ENCODE measurements at places on chromosomes 12 and 14.

DNA sequence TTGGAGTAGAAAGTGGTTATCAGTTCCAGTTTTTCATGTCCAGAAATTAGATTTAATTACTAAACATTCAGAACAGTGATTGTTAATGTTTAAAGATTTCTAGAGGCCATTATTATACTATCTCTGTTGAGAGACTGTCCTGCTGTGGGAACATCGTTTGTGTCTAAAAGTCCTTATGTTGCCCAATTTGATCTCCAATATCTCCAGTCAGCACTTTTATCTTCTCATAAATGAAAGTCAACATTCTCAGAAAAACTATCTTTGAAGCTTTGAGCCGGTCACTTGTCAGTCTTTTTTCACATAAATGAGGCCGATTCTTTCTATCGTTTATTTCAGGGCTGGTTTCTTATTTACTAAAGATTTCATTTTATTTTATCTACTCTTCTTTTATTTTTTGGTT, 90.8 kb upstream of the NPAS3 start:
- no peak for DNase-seq

GRCh38 chr14:75312341-75312740, 33.7 kb downstream of the FOS start:
- DNase-seq = no peak

GRCh38 chr14:24252289-24253124, 10.1 kb upstream of the TINF2 start:
- no peak for DNase-seq

DNA sequence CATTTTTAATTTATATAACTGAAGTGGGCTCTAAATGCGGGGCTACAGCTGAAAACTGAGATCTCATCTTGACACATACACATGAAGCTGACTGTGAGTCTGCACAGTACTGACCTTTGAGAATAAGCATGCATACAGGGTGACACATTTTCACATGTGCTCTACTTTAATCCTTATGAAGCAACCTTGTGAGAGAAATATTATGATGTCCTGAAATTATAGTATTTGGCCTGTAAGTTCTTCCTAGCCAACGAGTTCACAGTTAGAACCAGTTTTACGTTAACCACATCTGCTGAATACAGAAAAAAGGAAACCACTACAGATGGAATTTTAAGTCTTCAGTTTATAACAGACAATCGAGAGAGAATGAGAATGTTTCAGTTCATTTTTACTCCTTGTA, 70.3 kb downstream of the SPPL3 start:
- no peak for DNase-seq

- no peak for DNase-seq
Measured at GRCh38 chr12:42935090-42935489, 345.5 kb upstream of the PRICKLE1 start.

DNA sequence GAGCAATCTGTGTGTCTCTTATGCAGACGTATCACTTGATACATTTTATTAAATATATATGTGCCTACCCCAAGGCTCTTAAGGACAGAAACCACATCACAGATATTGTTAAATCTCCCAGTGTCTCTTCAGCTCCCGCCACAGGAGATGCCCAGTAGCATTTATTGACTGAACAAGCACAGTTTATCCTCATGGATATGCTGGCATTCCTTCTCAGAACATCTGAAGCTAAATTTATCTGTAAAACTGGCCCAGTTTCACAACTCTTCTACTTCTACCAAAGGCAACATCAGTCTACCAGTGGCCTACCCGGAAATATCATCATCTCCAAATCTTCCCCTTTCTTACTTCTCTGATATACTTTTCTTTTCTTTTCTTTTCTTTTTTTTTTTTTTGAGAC, 10.7 kb downstream of the APOLD1 start:
- DNase-seq = no peak

DNA sequence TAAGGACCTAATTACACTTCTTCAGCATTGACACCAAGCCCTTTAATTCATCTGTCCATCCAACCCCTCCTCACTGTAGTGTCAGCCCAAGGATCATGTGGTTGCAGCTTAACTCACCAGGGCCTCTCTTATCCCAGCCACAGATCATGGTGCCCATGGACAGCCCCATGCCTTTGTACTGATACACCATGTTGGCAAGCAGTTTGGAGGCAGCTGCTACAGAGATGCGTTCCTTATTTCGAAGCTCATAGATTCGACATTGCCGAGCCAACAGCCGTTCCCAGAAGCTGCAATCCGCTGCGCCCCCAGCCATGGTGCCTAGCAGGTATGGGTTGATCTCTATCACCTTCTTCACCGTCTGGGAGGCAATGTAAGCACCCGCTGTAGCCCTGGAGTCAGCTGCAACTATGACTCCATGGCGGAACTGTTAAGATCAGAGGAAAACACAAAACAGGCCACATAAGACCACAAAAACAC, 1.4 kb downstream of the PSMB5 start:
- DNase-seq = no peak

DNA sequence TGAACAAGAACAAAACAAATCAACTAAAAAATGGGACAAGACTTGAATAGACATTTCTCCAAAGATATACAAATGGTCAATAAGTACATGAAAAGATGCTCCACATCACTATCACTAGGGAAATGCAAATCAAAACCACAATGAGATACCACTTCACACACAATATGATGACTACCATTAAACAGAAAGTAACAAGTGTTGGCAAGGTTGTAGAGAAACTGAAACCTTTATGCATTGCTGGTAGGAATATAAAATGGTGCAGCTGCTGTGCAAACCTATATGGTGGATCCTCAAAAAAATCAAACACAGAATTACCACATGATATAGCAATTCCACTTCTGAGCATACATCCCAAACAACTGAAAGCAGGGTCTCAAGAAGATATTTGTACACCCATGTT, 5.2 kb downstream of the SMAGP start:
- DNase-seq = no peak

- DNase-seq = no peak
Measured at GRCh38 chr14:93971635-93972027, 4.7 kb downstream of the ASB2 start.

DNA sequence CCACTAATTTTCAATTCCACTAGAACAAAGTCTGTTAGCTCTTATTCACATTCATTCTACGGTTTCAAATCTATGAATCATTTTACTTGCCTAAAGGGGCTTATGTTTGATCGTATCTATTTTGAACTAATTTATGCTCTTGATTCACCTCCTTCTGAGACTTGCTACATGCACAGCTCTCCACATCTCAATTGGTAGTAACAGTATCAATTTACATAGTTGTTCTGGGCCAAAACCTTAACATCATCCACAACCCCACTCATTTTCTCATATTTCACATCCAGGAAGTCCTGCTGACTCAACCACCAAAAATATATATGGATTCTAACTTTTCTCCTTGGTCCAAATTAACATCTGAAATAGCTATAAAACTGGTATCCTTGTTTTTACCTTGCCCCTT, 208.6 kb downstream of the RASSF9 start:
- DNase-seq = no peak

- no peak for DNase-seq
Measured at GRCh38 chr14:22769369-22769768, 2.9 kb downstream of the OXA1L start.

GRCh38 chr14:24368562-24369252, 723 bp downstream of the NFATC4 start:
- no peak for DNase-seq

DNA sequence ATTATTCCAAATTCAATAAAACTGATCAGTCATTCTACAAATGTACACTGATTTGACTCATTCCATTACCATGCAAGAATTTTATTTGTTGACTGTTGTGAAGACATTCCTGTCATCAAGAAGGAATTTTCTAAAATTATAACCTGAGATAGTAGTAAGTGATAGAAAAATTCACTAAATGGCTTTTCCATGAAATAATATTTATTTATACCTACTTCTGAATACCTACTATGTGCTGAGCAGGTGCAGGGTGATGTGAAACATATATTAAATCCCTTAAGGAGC, 841.7 kb downstream of the NRXN3 start:
- DNase-seq = no peak

- peak; percentile 61 for DNase-seq
Measured at GRCh38 chr12:130768120-130768519, 52.0 kb upstream of the RIMBP2 start.

GRCh38 chr14:33788161-33788560, 162.7 kb downstream of the EGLN3 start:
- no peak for DNase-seq
